ENCODE measurements at places on chromosomes 12 and 14.

DNA sequence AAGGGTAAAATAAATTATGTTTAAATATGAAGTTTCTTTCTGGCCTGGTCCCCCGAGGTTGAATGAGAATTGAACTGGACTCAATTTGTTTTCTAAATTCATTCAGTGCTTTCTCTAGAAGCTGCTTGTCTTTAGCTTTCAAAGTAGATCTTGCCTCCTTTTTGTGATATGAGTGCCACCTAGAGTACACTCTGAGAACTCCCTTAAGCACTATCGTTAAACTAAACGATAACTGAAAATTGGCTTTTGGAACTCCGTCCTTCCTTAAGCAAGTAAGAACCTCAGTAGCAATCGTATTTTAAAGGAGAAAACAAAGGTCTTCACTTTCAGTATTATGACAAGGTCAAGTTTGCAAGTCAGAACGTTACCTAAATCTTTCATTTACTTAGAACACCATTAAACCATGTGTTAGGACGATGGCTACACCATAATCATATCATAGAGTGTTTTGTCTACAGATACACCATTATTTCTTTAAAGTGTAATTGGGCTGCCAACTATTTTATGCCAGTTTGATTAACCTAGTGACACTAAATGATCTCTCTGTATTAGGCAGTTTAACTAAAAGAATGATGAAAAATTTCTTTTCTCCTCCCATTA is 364.8 kb downstream of the SNAPC1 start:
- DNase-seq = no peak

- DNase-seq = no peak
Measured at GRCh38 chr14:83923842-83924241, 1606.1 kb upstream of the FLRT2 start.

GRCh38 chr14:54695196-54695595 is 128.3 kb downstream of the SAMD4A start:
- no peak for DNase-seq

- DNase-seq = no peak
Measured at GRCh38 chr12:93870020-93870795, 193.0 kb downstream of the CRADD start.

DNA sequence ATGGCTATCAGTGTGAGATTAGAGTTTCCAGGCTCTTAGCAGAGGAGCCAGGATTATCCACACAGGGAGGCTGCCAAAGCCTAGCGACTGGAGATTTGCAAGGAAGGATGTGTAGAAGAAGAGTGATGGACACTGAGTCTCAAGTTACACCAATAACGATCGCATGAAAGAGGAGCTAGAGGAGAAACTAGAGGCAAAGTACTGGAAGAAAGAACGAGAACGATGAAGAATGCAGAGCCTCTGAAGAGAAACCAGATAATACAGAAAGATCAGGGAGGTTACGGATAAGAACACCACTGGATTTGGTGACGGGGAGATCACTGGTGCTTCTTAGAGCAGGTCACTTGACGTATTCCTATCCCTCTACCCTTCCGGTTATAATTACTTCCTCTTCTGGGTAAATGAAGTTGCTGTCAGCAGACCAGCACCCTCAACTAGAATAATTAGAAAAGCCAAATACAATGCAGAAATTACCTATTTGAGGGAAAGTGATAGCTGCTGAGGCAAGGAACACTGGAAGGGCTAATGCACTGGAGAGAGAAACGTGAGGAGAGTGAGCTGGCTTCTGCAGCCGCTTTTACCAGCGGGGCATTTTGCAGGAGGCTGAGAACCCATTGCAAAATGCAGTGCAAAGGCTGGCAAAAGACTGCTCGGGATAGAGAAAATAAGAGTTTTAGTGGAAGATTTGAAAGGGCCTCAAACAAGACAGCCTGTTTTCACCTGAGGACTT is 93.1 kb upstream of the HIF1A start:
- no peak for DNase-seq

DNA sequence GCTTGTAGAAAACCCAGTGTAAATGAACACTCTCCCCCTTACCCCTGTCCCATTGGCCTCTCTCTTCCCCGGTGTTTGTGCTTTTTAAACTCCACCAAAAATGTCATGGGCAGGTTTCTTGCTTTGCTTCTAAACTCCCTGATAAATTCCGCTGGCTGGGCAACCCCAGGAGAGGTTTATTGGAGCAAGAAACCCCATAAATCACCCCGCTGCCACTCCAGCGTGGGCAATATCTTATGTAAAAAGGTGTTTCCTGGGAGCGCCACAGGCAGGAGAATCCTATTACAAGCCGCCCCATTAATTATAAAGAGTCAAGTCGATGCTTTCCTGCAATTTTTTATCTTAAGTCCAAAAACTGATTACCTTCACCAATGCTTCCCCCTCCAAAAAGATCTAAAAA is 22.8 kb downstream of the LHX5 start:
- DNase-seq = no peak

- DNase-seq = no peak
Measured at GRCh38 chr14:99478128-99478527, 2.5 kb downstream of the SETD3 start.

DNA sequence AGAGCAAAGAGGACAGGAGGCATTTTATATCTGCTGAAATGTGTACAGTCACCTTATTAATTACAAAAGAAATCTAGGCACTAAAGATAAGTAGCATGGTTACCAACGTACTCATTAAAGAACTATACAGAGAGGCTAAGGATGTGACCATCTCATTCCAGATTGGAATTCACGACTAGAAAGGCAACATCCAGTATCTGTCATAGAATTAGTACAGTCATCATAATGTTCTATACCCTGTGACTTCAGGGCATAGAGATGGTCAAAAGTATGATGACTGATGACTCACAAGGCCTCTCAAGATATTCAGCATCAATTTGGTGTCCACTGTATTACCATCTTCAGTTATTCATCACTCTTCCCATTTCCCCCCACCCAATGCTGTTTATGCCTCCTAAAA is 144.0 kb upstream of the PLEKHG7 start:
- no peak for DNase-seq

DNA sequence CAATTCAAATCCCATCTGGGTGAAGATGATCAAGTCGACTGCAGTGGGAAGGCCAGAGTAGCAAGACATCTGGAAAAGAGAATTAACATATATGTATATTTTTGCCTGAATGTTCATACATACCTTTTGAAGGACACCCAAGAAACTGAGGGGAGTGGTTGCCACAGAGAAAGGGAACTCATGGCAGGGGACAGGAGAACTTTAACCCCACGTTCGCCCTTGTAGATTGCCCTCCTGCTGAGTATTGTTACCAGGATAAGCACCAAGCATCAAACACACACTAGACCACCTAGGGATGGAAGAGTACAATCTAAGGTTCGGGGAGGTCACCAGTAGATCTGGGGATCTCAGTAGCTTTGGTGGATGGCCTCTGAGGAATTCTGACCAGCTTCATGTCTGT is 9.7 kb downstream of the KRT1 start:
- no peak for DNase-seq

DNA sequence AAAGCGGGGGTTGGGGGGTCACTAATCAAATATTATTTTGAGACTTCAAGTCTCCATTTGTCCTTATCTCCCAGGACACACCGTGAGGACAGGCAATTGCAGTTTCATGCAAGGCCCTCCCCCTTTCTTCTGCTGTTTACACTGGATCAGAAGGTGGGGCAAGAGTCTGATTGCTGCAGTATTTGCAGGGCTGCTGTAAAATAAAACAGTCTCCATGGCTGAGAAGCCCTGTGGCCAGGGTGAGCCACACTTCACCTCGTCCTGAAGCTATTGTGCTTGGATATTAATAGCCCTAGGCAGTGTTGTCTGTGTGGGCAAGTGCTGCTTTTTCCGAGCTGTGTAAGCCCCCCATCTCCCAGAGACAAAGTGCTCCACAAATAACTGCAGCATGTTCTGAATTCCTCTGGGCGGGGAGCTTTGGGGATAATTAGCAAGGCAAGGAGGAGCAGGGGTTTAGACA is 187.4 kb upstream of the NTF3 start:
- DNase-seq = no peak

DNA sequence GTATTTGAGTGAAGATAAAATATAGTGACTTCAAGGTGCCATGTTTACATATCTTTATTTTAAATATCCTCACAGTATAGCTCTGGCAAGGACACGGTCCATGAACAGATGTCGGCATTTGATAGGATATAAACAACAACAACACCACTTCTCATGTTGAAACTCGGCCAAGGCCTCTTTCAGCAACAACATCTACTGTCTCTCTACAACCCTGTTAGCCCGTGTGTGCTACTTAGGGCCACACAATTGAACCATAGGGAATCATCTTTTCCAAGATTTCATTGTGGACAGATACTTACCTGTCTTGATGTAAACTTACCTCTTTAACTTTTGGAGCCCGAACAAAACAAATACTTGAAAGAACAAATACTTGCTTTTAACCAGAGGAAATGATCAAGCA is 168.7 kb upstream of the SSTR1 start:
- DNase-seq = no peak

- DNase-seq = no peak
Measured at GRCh38 chr12:114238808-114239207, 167.1 kb downstream of the TBX5 start.

GRCh38 chr14:101257551-101257950 is 303.7 kb upstream of the DIO3 start:
- no peak for DNase-seq

DNA sequence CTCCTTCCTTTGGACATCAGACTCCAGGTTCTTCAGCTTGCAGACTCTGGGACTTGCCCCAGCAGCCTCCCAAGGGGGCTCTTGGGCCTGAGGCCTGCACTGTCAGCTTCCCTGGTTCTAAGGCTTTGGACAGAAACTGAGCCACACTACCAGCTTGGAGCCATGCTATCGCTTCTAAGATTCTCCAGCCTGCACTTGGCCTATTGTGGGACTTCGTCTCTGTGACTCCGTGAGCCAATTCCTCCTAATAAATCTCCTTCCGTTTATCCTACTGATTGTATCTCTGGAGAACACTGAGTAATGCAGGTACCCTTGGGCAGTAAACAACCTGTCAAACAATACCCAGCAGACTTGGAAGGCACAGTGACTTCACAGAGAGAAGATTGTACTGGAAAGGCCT is 24.9 kb upstream of the RHOJ start:
- DNase-seq = no peak

- DNase-seq = no peak
Measured at GRCh38 chr12:20194171-20194570, 174.2 kb upstream of the PDE3A start.

GRCh38 chr14:61387076-61387475 is 65.7 kb downstream of the PRKCH start:
- no peak for DNase-seq

GRCh38 chr12:8823565-8824300 is 1.3 kb downstream of the A2ML1 start:
- no peak for DNase-seq

DNA sequence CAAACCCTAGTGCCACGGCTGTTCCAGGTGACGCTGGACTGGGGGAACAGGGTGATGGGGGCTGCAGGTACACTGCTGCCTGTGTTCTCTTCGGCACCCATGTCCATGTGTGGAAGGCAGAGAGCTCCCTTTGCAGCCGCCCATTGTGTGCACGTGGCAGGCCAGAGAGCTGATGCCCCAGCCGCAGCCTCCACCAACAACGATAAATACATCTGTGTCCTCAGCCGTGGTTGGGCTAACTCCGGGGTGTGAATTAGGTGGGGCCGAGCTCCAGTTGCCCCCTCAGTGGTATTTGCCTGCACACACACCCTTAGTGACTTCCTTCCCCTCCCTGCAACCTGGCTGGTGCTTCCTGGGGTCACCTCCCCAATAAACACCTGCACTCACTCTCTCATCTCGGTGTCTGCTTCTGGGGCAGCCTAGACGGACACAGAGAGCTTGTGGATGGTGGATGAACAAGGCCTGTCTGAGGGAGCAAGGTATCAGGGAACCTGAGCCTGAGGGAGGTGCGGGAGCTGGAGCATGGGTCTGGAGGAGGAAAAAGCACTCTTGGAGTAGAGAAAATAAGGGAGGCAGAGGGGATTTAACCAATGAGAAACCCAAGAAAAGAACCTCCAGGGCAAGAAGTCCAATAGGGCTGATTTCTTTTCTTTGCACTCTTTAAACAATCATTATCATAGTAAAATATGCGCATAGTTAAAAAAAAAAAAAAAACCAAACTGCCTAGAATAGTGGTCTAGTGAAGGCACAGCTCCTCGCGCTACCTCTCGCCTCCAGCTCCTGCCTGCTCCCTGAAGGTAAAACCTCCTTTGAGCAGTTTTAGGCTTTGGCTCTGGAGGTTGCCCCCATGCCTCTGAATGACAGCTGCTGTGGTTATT is 112.6 kb downstream of the ZNF664 start:
- no peak for DNase-seq

- no peak for DNase-seq
Measured at GRCh38 chr12:25695574-25695973, 142.5 kb upstream of the LMNTD1 start.

- DNase-seq = no peak
Measured at GRCh38 chr12:20602641-20603391, 92.3 kb upstream of the SLCO1C1 start.

- DNase-seq = no peak
Measured at GRCh38 chr14:75411214-75411540, 16.6 kb upstream of the JDP2 start.

DNA sequence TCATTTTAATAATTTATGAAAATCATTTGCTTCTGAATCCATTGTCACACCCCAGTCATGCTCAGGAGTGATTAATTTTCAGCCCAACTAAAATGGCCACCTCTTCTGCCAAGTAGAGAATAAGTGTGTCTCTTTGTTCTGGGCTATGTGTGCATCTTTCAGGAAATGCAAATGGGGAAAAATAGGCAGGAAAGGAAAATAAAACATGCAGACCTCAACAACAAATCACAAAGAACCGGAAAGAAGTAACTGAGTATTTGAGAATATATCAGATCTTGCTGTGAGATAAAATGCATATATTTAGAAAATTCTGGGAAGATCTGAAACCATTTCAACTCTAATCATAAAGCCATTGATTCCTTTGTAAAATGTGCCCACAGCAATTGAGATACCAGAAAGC is 763.9 kb downstream of the GALC start:
- no peak for DNase-seq

DNA sequence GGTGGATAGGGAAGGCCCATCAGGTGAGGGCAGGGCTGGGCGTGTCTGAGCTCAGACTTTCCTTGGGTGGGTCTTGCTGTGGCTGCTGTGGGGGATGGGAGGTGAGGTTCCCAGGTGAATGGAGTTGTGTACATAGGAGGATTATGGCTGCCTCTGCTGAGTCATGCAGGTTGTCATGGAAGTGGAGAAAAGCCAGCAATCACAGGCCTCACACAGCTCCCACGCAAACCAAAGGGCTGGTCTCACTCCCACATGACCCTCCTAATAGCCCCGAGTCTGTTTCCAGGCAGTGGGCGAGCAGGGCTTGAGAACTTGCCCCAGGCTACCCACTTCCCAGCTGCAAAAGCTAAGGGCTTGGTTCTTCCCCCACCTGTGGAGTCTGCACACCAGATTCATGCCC is 149.5 kb downstream of the IPO8 start:
- DNase-seq = no peak

DNA sequence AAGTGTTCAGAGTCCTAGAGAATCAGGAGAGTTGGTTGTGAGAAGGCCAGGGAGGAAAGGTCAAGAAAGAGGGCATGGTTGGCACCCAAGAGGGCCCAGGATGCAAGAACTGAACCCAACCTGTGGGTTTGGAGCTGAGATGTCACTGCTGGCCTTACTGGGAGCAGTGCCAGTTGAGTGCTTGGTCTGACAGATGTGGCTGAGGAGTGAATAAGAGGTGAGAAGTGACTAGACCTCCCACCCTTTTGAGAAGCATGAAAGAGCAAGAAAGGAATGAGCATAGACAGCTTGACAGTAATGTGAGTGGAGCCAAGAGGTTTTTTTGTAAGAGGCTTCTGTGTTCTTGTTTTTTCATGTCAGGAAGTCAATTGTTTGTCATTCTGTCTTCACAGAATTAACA is 95.3 kb downstream of the FGD4 start:
- DNase-seq = no peak

GRCh38 chr12:112595410-112595809 is 176.7 kb downstream of the PTPN11 start:
- no peak for DNase-seq
